ENCODE measurements at places on chromosomes 16 and 17.

DNA sequence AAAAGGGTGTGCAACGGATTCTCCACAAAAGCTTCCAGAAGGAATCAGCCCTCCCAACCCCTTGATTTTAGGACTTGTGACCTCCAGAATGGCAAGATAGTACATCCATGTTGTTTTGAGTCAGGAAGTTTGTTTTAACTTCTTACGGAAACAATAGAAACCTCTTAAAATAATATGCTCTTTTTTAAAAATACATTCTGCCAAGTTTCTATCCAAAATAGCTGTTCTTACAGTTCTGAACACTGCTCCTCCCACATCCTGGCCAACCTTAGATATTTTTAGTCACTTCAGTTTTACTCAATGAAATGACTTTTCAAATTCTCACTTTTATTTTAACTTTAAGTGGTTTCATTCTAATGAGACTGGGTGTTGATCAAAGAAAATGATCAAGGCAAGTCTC is 156.4 kb downstream of the ZNF18 start:
- no peak for DNase-seq

GRCh38 chr17:62760945-62761267 is 47.2 kb downstream of the MARCHF10 start:
- no peak for DNase-seq

DNA sequence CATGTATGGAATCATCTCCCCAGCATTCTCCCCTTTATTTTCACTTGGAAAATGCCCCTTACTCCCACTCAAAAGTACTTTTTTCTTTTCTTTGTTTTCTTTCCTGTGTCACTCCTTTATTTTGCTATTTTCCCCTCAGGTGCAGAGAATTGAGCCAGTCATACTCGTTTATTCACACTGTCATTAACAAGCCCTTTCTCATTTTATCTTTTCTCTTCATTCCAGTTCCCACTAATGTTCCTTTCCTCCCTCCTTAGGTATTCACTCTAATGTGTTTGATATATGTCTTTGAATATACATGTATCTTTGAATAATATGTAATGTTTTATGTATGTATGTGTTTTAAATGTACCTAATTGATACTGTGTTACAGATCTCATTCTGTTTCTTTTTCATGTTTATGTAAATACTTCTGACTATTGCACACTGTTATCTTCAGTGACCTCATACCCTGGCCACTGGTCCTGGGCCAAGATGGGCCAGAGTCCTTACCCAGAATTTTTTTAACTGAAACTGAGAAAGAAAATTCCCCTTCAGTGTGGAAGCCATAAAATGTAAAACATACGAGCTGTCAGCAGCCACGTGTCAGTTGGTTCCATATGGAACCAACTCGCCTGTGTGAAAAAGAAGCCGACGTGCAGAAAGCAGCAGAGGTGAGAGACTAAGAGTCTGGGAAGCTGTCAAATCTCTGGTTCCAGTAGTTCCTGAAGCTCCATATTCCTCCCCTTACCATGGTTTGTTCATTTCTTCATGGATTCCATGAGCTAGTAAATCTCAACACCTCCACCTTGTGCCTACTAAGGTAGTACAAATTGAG is 5.8 kb downstream of the SRR start:
- DNase-seq = no peak

DNA sequence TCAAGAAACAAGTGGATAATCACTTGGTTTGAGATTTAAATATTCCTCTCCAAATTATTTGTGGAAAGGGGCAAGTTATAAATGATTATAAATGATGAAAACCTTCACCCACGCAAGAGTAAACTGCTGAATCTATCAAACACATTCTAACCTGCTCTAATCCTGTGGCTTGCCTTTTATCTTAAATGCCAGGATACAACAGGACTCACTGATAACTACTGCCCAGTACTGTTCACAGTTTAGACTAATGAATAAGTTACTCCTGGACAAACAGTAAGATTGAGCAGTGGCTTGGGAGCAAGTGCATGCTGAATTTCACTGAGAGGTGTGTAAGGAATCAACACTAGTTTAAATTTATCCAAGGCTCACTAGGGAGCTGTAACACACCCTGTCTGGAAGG is 31.1 kb downstream of the IGF2BP1 start:
- no peak for DNase-seq

DNA sequence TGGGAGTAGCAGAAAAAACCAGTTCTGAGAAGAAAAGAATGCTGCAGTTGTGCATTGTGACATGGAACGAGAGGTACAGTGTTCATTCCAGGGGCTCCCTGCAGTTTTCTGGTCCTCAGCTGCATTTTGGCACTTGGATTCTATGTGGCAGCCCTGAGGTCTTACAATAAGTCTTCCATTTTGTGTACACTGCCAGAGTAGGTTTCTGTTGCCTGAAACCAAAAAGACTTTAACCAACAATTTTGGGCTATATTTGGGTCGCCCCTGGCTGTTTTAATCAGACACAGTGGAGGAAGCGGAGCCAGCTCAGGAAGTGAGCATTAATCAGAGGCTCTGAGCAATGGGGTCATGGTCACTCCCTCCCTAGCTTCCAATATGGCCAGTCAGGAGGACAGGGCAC is 15.7 kb downstream of the DYNLRB2 start:
- DNase-seq = no peak

- no peak for DNase-seq
Measured at GRCh38 chr17:78179372-78179771, 7.5 kb downstream of the TK1 start.

All from activated naive CD8-positive, alpha-beta T cell treated with anti-CD3 and anti-CD28 coated beads for 36 hours (primary cell).